NCI-H2171 (cell line): ENCODE measurements at places on chromosomes 4 and X.

DNA sequence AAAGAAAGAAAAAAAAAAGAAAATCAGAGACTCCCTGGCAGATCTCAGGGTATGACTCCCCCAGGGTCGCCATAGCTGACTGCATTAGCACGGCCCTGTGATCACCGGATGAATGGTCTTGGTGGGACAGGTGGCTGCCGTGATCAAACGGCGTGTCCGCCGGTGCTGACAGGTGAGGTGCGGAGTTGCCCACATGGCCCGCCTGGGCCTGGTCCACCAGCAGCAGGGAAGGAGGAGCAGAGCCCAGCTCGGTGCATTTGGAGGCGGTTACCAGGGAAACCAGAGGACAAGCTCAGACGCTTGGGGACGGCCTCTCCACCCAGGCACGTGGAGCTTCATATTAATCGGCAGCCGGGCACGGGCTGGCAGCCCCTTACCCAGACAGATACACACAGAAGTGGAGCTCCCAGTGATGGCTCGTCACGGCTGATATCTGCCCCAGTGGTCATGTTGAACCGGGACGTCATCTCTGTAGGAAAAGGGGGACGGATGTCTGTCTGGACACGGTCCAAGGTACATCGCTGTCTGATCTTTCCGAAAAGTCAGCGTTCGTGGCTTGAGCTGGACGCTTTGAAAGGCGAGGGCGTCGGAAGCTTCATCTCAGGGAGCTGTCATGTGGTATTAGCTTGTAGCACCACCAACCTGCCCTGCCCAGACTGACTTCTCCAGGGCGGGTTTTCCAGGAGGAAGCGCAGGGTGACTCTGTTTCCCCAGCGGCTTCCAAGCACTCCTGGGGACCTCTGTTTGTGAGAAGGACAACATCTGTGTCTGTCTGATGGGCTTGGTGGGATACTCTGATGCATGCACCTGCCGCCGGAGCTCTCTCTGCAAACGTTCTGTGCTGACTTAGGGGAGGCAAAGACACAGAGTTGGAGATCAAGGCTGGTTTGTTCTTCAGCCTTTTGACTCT is 180.7 kb downstream of the CRLF2 start:
- DNase-seq: no peak

DNA sequence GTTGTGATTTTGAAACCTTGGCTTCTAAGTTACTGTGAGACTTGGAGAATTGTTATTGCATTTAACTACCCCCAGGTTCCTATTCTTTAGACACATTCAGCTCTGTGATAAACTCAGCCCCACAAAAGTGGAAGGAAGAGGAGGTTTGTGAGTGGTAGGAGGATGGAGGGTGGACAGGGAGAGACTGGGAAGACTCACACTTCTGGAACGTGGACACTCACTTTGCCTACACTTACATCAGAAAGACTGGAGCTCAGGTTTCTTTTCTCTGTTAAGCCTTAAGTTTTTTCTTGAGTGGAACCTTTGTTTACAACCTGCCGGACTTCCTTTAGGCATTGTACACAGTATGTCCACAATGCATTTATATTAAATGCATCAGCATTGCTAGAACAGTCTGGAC is 99.0 kb downstream of the AREG start:
- DNase-seq: no peak

GRCh38 chr4:53943345-53944085 is 120.9 kb downstream of the CHIC2 start:
- no peak for DNase-seq

DNA sequence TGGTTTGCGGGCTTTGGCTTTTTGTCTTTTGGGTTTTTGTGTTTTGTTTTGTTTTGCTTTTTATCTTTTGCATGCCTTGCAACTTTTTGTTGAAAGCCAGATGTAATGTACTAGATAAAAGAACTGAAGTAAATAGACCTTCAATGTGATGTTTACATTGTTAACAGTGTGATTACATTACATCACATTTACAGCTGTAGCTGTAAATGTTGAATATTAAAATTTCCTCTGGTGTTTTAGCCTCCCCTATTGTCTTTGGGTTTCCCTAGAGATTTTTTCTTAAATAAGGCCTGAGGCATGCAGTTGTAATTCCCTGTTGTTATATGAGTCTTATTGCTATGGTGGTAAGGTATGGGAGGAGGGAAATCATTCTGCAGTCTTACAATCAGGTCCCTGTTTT is 275.0 kb downstream of the PARM1 start:
- no peak for DNase-seq

DNA sequence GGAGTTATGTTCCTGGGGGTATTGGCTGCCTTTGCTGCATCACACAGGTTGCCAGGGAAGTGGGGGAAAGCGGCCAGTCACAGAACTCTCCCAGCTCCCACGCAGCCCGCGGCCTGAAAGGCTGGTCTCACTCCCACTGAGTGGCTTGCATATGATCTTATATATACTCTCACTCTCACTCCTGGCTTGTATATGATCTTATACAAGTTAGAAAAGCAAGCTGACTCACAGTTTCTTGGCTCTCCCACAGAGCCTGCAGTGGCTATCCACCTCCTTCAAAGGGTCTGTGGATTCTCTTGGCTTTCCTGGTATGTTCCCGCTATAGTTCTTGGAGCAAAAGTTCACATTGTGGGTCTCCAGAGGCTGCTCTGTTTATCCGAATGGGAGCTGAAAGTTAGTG is 833.5 kb upstream of the GALNTL6 start:
- no peak for DNase-seq

DNA sequence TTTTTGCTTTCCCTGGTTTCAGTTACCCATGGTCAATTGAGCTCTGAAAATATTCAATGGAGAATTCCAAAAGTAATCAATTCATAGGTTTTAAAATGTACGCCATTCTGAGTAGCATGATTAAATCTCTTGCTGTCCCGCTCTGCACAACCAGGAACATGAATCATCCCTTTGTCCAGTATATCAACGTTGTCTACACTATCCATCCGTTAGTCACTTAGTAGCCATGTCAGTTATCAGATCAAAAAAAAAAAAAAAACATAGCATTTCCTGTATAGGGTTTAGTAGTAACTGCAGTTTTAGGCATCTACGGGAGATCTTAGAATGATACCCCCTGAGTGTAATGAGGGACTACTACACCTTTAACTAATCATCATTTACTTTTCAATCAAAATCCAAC is 15.1 kb downstream of the LAMP2 start:
- DNase-seq: no peak

- no peak for DNase-seq
Measured at GRCh38 chr4:82371497-82371896, 2.3 kb downstream of the HNRNPD start.

DNA sequence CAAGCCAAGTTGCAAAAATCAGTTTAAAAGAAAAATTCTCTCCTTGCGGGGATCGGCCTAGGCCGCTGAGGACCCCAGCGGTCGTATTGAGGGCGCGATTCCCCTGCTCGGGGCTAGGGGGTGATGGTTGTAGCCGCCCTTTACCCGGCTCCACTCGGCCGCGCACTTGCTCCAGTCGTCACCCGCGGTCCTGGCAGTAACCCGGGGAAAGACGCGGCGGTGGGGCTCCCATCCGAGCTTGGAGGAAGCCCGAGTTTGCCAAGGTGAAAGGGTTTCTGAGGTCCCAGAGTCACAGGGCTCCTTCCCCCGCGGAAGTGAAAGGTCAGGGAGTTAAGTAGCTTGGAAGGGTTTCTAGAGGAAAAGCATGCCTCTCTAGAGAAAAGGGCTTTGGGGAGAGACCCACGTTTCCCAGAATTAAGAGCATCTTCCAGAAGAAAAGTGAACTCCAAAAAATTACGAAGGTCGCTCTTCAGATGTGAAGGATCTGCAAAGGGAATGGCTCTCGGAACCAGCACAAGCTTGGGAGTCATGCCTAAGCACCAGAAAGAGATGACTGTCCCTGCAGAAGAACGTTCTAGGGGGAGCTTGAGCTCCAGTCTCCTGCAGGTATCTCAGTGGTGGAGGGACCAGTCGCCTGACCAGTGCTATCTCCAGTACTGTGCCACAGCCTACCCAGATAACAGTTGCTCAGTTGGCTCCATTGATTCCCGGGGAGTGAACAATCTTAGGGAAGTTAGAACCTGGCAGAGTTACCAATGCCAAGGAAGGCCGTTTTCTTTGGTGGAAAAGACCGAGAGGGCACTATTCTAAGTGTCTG is 875 bp downstream of the LAP3 start:
- DNase-seq: no peak

GRCh38 chr4:182293691-182294255 is 50.6 kb downstream of the TENM3 start:
- DNase-seq: no peak

- DNase-seq: no peak
Measured at GRCh38 chr4:16588651-16589050, 309.8 kb downstream of the LDB2 start.

DNA sequence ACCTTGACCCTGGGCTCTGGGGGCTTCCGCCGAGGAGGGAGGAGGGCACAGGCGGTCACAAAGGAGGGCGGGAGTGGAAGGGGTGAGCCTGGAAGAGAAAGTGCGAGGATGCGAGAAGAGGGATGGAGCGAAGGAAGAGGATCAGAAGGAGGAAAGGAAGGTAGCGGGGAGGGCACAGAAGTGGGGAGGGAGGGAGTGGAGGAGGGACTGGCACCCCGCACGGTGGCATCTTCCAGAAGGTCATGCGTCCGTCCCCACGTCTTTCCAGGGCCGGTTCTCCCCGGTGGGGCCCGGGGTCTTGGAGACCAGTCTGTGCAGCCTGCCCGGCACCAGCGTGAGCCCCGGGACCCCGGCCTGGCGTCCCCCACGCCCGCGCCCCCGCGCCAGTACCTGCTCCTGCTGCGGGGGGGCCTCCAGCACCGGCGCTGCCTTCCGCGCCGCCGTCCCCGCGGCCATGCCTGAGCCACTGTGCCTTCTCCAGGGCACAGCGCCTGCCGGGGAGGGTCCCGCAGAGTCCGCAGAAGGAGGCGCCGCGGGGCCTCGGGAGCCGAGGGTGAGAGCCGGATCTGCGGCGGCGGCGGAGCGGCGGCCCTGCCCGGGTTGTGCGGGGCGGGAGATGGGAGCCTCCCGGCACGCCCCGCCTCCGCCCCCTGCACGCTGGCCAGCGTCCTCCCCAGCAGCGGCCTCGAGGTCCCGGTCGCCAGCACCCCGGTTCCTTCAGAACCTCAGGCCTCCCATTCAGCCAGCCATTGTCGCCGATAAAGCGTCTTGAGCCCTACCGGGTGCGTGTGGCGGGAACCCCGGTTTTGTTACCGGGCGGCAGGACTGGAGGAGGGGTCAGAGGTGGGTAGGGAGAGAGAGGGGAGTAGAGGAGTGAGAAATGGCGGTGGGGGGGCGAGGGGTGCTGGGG is at the start of gene RNF175:
TSS of gene RNF175 (minus strand) at position 618 of the 910 bp plus-strand sequence. CDS start at position 456, 162 bp downstream.
- DNase-seq: no peak

DNA sequence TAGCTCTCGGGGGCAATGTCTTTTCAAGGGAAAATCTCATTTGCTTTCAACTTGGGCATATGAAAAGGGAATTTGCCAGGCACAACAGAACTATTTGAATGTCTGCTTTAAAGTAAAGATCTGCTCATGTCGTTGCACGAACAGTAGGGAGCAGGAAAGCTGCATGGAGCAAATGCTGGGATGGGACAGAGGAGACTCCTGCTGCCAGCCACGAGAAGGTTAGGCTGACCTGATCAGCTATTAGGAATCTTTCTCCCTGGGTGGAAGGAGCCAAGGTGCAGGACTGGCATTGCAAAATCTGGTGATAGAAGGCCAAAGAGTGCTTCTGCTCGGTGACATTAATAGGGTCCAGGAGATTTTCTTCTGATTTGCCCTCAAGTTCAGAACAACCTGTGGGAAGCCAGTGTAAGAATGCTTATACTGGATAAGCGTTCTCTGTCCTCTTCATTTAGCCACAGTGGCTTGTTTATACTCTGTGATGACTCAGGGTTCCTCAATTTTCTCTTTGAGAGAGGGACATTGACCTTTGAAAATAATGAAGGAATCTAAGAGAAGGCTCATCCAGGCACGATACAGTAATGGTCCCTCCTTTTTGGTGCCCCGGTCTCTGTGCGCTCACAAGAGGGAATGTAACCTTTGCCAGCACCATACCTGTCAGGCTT is 22.9 kb downstream of the FHL1 start:
- no peak for DNase-seq

GRCh38 chr4:164701665-164702064 is 52.3 kb upstream of the SMIM31 start:
- no peak for DNase-seq

GRCh38 chr4:143359644-143360193 is 23.0 kb downstream of the GAB1 start:
- no peak for DNase-seq

GRCh38 chr4:94409375-94409679 is 42.4 kb upstream of the PDLIM5 start:
- no peak for DNase-seq

DNA sequence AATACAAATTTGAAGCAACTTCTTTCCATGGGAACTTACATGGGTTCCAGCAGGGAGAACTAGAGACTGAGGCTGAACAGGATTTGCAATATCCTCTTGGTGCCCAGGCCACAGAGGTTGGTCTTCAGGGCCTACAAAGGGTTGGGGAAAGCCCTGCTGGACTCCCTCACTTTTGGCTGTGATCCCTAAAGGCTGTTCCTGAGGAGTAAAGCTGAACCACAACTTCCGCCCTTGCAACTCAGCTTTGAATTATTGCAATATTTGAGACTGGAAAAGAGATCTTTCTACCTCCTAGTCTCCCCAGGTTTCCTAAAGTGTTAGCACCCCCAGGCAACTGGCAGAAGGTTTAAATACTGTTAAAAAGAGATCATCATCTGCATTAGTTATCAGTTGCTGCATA is 26.9 kb downstream of the DCHS2 start:
- DNase-seq: no peak

DNA sequence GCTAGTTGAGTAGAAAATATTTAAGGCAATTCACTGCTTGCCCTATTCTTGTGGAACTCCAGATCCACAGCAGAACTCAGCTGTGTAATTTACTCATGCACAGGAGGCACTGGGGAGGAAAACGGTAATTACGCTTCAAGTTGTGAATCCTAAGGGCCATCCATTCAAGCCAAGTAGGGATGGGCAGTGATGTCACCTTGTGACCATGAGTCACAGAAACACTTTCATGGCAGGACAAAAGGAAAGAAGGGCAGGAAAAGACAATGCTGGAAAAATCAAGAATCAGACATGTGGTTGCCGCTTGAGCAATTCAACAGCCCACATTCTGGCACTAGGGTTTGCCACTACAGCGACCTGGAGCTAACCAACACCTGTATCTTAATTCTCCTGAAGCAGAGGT is 1.4 kb downstream of the PAQR3 start:
- DNase-seq: no peak

DNA sequence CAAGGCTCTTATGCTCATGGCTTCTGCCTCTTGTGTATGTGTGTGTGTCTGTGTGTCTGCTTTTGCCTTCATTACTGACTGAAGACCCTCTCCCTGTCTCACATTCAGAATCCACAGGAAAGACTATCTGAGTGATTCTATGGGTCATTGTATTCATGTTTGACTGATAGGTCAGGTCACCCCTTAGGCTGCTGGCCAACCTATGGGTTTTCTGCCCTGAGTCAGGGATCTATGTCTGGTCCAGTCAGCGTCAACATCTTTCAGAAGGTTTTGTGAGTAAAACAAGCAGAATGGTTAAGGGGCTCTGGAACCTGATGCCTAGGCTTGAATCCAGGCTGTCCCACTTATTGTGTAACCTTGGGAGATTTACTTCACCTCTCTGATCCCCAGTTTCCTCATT is 30.5 kb downstream of the NHSL2 start:
- no peak for DNase-seq
